ENCODE measurements at places on chromosomes 4 and X.

DNA sequence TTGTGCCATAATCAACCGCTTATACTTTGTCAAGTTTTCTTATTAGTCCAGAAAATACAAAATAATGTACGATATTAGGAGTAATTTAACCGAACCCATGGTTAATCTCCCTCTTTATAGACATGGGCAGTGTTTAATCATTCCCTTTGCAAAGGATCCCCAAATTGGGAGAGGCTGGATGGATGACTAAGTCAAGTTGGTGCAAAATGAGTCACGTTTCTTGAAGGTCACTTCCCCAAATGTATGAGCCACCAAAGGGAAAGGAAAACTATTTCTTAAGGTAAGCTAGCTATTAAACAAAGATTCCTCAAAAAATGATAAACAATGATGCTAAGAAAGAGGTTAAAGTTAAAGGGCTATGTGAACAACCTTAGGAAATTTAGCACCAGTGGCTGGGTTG lies 17.5 kb downstream of the MAML3 start:
- no peak for DNase-seq

- no peak for DNase-seq
These were observed 20.5 kb downstream of the GLRB start for GRCh38 chr4:157096439-157096838.

- DNase-seq: no peak
These were observed 53.5 kb downstream of the DCLK2 start for GRCh38 chr4:150131581-150132228.

DNA sequence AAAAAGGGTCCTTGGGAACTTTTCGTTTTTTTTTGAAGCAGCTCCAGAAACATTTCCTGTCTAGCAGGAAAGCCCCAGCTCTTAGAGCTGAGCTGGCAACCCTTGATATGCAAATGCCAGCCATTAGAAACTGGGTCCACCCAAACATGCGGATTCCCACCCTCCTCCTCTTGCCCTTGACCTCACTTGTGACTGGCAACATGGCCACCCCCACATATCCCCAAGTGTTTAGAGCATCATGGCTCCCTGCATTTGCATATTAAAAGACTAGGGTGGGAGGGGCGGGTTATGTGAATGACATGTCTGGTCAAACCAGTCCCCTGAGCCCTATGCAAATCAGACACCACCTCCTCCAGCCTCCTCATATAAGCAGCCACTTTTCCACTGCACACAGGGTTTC lies 671.1 kb downstream of the FAT4 start:
- DNase-seq: no peak

DNA sequence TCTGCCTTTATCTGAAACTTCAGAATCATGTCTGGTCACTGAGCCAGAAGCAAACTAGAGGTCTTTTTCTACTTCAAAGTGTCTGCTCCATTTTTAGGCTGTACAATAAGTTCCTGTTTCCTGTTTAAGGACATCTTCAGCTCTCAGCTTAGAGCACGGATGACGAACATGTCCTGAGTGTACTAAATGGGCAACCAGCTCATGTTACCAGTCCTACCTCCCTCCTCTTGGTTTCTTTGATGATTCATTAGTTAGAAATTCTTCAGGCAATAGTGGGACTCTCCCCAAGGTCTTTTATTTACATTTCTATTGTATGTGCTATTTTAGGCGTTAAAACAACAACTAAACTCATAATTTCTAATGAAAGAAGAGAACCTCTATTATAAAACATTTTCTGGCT lies 58.0 kb downstream of the ENPEP start:
- DNase-seq: no peak

DNA sequence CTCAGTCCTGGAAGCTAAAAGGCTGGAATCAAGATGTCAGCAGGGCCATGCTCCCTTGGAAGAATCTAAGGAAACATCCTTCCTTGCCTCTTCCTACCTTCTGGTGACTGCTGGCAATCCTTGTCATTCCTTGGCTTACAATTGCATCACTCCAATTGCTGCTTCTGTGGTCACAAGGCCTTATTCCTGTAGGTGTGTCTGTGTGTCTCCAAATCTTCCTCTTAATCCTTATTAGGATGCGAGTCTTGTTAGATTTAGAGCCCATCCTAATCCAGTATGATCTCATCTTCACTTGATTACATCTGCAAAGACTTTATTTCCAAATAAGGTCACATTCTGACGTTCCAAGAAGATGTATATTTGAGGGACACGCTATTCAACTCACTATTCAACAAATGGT lies 52.2 kb downstream of the SMIM20 start:
- DNase-seq: no peak

DNA sequence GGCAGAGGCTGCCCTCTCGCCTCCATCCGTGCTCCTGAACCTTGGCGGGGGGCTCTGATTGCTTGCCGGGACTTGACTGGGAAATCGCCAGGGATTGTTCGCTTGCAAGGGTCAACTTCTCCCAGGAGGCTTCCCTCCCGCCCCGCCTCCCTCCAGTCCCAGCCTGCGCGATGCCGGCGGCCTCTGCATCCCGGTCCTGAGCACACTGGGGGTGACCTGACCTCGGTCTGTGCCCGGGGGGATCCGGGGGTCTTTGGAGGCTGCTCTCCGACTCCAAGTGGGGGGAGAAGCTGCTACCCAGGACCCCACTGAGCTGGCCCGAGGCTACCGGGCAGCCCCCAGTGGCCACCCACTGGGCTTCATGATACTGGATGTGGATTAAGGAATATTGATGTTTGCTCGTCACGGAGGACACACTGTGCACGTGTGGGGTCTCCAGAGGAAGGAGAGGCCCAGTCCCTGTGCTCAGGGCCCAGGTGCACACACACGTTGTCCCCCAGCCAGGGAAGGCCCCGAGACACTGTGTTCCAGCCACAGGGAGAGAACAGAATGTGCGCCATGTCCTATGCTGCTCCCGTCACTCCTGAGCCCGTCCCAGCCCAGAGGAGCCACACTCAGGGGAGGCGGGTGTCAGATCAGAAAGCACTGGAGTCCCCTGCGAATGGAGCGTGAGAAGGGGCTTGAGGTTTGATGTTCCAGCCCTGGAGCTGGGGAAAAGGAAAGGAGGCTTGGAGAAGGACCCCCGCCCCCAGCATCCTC lies 55.9 kb upstream of the NKX1-1 start:
- no peak for DNase-seq

GRCh38 chr4:27318740-27319139 lies 458.1 kb downstream of the STIM2 start:
- no peak for DNase-seq
